ENCODE measurements at places on chromosomes 11 and 22.

- peak; percentile 39 for DNase-seq
Observed at GRCh38 chr11:70610566-70611565, 212.5 kb downstream of the CTTN start.

GRCh38 chr11:66281001-66281400 lies 3.0 kb downstream of the CNIH2 start:
- DNase-seq: no peak

GRCh38 chr22:49664891-49665290 lies 162.8 kb downstream of the BRD1 start:
- DNase-seq: no peak

DNA sequence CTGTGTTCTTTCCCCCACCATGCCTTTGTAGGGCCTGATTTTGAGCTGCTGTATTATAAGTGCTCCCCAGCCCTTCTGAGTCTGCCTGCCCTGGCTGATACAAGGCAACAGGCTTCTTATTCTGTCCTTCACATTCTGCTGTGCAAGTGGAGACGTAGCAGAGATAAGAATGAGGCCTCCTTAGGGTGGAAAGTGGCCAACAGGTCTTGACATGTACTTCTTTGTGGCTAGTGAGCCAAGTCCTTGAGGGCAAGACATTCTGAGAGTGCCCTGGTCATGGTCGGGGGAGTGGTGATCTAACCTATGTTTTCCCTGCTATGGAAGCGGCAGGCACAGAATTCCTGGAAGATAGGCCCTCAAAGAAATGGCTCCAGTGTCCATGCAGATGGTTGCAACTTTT lies 235.7 kb upstream of the CADM1 start:
- DNase-seq: no peak

- no peak for DNase-seq
Observed at GRCh38 chr11:75939992-75940391, 125.0 kb downstream of the UVRAG start.

- DNase-seq: no peak
Observed at GRCh38 chr22:43220625-43221380, 33.9 kb upstream of the TTLL12 start.

DNA sequence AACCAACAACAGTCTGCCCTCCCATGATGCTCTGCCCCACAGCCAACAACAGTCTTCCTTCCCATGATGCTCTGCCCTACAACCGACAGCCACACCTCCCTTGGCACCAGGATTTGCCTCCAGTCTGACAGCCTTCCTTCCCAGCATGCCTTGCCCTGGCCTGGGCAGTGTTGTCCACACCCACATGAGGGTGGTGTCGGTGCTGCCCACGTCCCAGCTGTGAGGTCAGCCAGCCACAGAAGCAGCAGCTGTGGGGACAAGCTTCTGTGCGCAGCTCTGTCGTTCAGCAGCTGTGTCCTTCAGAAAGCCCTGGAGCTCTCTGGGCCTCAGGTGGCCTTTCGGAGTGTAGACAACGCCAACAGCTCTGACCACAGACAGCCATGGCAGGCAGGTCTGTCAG lies 1378.9 kb downstream of the BRD1 start:
- DNase-seq: no peak

DNA sequence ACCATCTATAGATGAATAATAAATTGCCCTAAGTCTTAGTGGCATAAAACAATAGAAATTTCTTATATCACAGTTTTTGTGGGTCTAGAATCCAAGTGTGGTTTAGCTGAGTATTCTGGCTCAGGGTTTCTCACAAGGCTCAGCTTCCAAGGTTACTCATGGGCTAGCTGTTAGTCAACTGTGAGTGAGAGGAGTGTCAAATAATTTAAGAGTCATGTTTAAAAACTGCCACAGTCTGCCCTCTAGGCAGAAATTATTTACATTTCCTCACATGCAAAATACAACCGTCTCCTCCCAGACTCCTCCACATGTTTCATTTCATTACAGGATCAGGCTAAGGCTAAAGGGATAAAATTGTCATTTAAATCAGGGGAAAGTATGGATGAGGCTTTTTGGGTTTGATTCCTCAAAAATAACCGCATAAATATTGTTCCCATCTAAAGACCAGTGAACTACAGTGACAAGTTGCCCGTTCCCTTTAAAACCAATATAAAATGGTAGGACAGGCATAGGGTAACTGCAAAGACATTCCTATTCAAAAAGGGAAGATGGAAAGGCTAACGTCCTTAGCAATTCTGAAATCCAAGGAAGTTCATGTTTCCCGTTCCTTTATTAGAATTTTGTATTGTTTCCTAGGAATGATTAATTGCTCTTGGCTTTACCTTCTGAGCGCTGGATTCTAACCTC lies 324.3 kb downstream of the DYNC2H1 start:
- peak; percentile 83 for DNase-seq

DNA sequence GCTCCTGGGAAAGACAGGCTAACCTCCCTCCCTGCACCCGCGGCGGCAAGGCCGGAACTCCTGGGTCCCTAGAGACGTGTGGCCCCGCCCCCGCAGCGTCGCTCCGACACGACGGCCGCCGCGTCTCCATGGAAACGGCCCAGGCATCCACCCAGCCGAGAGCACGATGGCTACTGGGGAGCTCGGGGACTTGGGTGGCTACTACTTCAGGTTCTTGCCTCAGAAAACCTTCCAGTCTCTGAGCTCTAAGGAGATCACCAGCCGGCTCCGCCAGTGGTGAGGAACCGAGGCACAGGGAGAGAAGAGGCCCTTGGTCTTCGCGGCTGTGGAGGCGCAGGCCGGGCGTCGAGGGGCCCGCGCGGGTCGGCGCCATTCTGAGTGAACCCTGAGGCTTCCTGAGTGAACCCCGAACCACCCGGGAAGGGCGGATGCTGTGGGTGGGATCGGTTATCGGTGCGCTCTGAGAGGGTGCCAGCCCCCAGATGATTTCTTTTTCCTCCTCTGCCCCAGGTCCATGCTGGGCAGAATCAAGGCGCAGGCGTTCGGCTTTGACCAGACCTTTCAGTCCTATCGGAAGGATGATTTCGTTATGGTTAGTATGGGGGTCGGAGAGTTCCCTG lies at the start of gene CFAP300:
TSS of gene CFAP300 (plus strand) at position 133 of the 620 bp plus-strand sequence. CDS start at position 167, 34 bp downstream.
- DNase-seq: peak; percentile 86

DNA sequence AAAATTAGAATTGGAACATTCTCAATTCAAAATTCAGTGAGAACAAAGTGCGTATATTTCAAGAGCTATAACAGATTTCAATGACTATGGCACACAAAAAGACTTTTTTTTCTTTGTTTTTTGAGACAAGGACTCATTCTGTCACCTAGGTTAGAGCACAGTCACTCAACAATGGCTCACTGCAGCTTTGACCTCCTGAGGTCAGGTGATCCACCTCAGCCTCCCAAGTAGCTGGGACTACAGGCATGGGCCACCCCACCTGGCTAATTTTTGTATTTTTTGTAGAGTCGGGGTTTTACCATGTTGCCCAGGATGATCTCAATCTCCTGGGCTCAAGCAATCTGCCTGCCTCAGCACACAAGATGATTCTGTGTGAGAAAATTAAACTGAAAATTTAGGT lies 51.5 kb downstream of the PIK3C2A start:
- no peak for DNase-seq

GRCh38 chr22:46501701-46502100 lies 35.7 kb downstream of the CELSR1 start:
- DNase-seq: peak; percentile 81

- no peak for DNase-seq
Observed at GRCh38 chr11:125902277-125902926, 604 bp downstream of the PUS3 start.

- DNase-seq: peak; percentile 14
Observed at GRCh38 chr11:35006389-35007128, 90.1 kb downstream of the PDHX start.

DNA sequence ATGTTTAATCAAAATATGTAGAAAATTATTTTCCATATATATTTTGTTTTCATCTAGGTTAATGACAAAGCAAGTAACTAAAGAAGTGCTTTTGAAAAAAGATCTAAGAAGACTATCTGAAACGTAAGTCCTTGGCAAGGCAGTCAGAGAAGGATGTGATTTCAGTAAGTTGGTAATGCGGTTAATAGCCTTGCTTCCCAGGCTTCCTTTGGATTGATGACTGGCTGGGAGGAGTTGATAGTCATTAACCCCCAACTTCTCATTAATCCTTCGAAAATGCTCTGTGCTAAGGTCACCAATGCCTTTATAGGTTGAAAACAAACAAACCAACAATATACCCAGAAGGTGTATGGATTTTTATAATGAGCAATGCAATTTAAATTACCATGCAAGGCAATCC lies 1326.5 kb downstream of the LRRC4C start:
- no peak for DNase-seq

DNA sequence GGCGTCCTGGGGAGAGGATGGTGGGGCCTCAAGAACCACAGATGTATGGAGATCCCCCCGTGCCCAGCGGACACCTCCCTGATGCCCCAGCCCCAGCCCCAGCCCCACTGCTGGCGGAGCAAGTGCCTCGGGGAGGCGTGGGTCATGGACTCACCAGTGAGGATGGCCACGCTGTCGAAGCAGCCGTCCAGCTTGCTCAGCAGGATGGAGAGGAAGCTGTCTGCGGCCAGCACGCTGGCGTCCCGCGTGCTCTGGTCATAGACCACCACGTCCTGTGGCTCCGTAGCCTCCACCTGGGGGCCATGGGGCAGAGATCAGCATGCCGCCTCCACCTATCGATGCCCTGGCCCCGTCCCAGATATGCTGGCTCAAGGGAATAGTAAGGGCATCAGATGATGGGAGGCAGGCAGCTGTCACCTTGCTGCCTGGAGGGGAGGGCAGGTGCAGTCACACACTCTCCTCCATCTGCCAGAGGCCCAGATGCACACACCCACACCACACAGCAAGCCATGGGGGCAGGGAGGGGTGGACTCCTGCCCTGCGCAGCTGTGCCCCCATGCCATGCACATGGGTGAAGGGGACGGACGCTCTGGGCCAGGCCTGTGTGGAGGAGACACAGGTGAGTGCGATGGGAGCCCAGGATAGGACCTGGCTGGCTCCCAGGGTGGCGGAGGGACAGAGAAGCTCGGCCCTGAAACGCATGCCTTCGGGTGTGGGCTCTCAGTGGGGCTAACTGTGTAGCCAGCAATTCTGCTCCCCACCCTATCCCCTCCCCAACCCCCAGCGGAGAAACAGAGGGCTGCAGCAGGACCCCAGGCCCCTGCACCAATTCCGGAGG lies 8.2 kb downstream of the DUSP8 start:
- DNase-seq: no peak

- no peak for DNase-seq
Observed at GRCh38 chr22:46710806-46711205, 27.2 kb downstream of the CERK start.

GRCh38 chr22:36228944-36229343 lies 10.4 kb downstream of the APOL2 start:
- no peak for DNase-seq

GRCh38 chr22:40487663-40488249 lies 117.4 kb downstream of the SGSM3 start:
- peak; percentile 43 for DNase-seq

- no peak for DNase-seq
Observed at GRCh38 chr11:16738947-16739815, 734 bp downstream of the C11orf58 start.

DNA sequence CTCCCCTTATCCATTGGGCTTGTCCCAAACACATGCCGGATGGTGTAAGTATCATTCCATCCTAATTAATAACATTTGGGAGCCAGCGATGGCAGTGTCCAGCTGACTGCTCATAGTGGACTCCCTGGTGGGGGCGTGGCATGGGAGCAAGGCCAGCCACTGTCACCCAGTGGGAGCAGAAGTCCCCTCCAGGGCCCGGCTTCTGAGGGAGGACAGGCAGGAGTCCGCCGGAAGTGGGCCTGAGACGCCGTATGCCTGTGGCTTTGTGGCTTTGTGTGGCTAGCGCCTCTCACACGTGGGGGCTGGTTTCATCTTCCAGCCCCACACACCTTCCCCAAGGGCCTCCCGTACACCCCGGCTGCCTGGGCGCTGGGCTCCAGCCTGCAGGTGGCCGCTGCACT lies 124.5 kb downstream of the KCNQ1 start:
- DNase-seq: no peak
